ENCODE measurements at places on chromosomes 7 and 10. TPM values are rescaled to one million over a fixed set of nuclear protein-coding genes. Genes with fewer than 3 reads are reported as not detected.

PRLHR gene
- 1.5 TPM for total RNA-seq

- no peak for DNase-seq
These were observed 86.3 kb downstream of the ALOX5 start for GRCh38 chr10:45460235-45460878.

DNA sequence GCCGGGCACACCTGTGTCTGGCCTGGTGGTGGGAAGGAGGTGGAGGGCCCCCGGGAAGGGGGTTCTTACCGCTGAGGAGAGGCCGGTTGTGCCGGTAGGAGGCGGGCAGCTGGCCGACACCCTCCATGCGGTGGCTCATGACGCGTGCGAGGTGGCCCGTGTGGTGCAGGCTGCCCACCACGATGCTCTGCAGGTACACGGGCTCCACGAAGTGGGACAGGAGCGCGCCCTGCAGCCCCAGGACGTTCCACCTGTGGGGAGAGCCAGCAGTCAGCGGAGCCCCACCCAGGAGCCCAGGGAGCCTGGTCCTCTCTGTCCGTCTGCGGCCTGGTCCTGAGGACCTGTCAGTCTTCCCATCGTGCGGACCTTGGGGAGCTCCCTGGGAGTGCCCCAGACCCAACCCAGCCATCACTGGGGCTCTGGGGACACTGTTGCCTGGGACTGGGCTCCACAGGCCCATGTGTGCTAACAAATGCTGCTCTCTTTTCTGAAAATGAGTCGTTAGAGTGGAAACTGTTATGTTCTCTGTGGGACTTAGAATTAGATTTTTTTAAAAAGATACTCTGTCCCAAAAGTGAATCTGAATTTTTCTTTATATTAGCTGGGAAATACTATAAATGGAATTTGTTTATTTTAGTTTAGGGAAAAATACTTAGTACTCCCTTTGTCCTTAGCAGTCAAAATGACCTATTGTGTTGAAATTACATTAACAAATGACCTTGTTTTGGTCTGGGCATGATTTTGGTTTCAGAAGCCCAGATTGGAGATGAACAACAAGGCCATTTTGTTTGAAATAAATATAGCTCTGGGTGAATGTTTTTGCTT, 143.9 kb downstream of the WDR37 start:
- peak; percentile 4 for DNase-seq

TMEM184A gene
- total RNA-seq = 8.6 TPM

HSPB1 gene
- 111 TPM for total RNA-seq

DNA sequence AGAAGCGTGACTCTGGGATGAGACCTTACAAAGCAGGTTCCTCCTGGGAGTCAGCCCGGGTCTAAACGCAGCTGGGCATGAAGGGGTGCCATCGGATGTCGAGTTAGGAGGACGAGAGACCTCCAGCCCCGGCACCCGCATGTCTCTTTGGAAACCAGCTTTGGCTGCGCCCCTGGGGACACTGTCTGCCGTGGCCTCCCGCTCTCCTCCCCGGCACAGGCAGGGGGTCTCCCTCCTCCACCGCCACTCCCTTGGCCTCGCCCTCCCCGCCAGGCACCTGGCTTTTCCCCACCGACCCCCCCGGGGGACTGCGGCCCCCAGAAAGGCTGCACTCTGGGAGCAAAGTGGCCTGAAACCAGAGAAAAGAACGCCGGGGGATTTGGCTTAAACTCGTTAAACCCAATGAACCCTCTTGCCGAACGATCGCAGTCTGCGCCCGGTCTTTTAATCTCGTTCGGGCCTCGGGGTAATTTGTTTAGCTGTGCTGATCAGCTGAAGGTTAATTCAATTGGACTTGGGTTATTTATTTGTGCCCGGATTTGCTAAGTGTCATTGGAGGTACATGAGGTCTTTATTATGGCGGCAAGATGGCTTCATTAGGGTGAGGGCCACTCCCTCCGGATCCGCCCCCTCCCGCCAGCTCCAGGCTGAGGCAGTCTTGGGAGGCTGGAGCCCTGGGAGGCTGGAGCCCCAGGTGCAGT, 16.4 kb upstream of the PSMG3 start:
- DNase-seq = no peak

C10orf143 gene
- total RNA-seq = 3.6 TPM

DNA sequence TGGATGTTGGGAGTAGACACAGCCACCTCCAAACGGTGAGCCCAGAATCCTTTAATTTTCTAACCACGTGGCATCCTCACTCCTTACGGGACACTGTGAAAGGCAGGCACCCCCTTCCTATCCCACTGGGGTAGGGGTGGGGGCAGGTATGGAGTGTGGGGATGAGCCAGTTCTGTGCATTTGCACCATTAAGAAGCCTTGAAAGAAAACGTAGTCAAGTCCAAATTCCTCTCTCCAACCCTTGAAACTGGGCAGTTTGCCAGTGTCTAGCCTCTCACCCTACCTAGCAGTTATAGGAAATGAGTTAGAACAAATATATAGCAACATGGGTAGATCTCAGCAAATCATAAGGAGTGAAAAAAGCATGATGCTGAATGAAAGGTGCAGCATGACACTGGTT, 92.4 kb upstream of the LEP start:
- no peak for DNase-seq

HABP2 gene
- total RNA-seq = 112 TPM

- no peak for DNase-seq
These were observed 52.8 kb upstream of the TMEM273 start for GRCh38 chr10:49240946-49241345.

PNLIP gene
- total RNA-seq = not detected

- DNase-seq = no peak
These were observed 66.4 kb upstream of the JAZF1 start for GRCh38 chr7:28246921-28247461.

FGL2 gene
- total RNA-seq = not detected

LBX1 gene
- total RNA-seq = not detected

- DNase-seq = no peak
These were observed 113.8 kb downstream of the CDK6 start for GRCh38 chr7:92722541-92722940.
